ENCODE measurements at places on chromosomes 12 and 14.
A peak's percentile ranks its signal among the peaks of the same experiment; 100 is the strongest.

DNA sequence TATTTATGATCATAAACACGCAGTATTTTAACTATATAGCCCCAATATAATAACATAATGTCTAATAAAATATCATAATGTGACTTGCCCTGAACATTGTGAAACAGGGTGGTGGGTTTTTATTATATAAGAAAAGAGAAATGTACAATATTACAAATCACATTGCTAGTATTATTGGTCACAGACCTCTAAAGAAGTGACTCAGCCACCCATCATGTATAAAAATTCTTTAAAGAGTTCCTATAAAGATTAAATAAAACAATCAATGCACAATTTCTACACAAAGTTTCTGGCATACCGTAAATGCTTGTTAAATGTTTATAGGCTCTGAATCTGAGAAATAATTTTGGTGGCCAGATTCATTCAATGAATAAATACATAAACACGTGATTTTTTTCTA, 28.9 kb downstream of the ABCC9 start:
- DNase-seq: no peak

DNA sequence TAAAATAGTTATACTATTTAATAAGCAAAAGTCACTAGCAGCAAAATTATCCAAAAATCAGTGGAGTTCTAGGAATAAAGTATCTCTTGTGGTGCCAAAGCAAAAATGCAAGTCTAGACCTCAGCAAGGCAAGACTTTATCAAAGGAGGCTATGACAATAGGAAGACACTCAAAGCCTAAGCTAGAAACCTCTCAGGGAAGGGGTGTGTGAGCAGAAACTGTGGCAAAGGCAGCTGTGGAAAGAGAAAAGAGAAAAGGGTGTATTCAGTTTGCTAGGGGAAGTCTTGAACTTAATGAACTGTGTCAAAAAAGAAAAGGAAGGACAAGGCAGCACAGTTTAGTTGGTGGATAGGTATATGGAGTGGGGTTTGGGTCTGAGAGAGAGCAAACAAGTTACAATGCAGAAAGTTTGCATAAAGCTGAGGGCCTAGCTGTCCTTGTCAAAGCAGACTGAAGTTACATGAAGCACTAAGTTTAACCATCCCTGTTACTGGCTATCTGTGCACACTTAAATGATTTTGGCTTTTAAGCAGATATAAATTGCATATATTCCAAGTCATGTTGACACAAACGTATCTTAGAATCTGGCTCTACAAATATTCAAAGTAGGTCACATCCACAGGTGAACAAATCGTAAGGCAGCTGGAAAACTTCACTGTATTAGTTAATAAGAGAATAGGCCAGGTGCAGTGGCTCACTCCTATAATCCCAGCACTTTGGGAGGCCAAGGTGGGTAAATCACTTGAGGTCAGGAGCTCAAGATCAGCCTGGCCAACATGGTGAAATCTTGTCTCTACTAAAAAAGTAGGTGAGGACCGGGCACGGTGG, 31.0 kb upstream of the AMN1 start:
- no peak for DNase-seq

GRCh38 chr12:10372559-10372958, 17.3 kb downstream of the KLRK1 start:
- no peak for DNase-seq

DNA sequence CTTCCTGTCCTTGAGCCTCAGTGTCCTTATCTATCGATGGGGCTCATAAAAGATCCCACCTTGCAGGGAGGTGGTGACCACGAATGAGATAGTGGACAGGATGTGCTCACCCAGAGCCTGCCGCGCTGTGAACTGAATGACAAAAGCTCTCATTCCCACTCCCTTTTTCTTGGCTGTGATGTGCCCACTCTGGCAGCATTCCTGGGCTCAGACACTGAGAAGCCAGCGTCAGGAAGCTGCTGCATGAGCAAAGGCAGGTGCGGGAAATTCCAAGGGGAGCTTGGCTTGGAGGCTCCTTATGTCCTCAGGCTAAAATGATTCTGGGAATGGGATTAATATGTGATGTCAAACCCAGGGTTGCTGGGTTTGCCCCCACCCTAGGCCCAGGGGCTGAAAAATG, 61.6 kb downstream of the EFCAB11 start:
- DNase-seq: no peak

GRCh38 chr14:52314595-52315354, 663 bp downstream of the PTGER2 start:
- DNase-seq: peak; percentile 31

- no peak for DNase-seq
Observed at GRCh38 chr12:54136844-54137580, 51.8 kb downstream of the SMUG1 start.

- peak; percentile 45 for DNase-seq
Observed at GRCh38 chr12:122423258-122424165, 1.0 kb upstream of the CLIP1 start.

- DNase-seq: no peak
Observed at GRCh38 chr12:94678849-94679248, 28.5 kb upstream of the TMCC3 start.
